ENCODE measurements at places on chromosomes 11 and 22.
A peak's percentile ranks its signal among the peaks of the same experiment; 100 is the strongest.

GRCh38 chr22:44181912-44182587, 1.3 kb downstream of the PARVG start:
- no peak for DNase-seq

DNA sequence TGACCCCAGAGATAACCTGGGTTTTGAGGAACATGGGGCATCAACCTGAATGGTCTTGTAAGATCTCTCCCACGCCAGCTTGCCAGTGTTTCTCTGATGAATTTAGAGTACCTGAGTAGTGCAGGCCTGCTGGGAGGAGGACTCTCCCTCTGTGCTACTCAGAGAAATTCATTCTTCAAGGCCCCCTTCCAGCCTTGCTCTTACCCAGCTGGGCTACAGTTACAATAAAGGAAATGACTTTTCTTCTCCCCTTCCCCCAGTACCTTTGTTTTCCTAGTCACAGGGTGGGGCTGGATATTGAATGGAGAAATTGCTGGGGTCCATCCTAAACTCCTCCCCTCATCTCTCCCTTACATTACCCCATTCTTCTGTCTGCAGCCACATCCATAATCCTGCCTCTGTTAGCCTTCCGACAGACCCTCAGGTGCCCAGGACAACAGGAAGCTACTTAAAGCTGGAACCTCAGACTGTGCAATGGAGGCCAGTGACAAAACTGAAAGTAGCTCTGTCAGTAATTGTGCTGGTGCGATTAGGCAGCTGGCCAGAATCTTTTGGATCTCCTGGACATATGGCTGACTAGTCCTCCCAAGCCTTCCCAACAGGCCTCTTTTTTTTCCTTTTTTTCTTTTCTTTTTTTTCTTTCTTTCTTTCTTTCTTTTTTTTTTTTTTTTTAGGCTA, 17.4 kb downstream of the LIMK2 start:
- DNase-seq = no peak

- DNase-seq = no peak
Measured at GRCh38 chr11:43234881-43235280, 76.9 kb upstream of the API5 start.

- no peak for DNase-seq
Measured at GRCh38 chr11:103851166-103851651, 185.2 kb upstream of the DDI1 start.

DNA sequence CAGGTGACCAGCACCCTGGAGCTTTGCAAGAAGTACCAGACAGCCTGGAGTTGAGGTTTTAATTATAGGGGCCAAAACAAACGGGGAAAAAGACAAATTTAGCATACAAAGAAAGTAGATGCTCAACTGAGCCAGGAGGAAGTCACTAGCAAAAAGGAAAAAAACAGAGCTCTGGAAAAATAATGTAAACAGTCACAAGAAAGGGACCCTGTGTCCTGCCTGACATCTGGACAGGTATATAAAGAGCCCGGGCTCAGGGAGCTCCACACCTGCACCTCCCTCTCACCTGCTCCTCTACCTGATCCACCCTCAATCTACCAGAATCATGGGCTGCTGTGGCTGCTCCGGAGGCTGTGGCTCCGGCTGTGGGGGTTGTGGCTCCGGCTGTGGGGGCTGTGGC, at the start of gene KRTAP5-10:
TSS of gene KRTAP5-10 (plus strand) at position 301 of the 400 bp plus-strand sequence. CDS start at position 326, 25 bp downstream.
- no peak for DNase-seq

GRCh38 chr11:72497731-72498130, 63.4 kb upstream of the CLPB start:
- DNase-seq = no peak

GRCh38 chr11:133809569-133810491, 35.5 kb downstream of the SPATA19 start:
- no peak for DNase-seq

DNA sequence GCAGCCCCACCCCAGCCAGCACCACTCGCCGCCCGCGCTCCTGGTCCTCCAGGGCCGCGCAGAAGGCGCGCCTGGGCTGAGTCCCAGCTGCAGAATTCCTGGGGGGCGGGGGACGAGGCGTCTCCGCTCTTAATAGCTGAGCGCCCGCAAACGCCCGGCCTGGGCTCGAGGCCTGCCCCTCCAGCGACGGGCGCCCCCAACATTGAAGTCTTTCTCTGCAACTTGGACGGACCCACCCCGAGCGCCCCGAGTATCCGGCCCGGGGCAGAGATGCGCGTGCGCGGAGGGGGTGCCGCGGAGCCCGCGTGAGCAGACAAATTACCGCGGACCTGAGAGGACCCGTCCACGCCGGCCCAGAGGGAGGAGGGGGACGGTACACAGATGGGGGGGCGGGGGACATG, 6.7 kb upstream of the SYT7 start:
- DNase-seq = peak; percentile 52

DNA sequence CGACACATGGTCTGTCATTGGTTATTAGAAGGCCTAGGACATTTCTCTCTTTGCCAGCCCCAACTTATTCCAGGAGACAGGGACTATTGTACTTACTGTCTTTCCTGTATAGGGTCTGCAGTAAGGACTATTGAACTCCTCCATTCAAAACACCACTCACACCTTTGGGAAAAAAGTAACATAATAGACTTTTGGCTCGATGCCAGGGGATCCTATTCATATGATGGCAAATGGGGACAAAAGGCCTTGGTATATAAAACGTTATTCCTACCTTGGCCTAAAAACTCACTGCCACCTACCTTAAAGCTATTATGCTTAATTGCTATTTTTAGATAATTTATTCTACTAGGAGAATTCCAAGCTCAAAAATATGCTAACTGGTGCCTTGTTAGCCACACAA, 6.3 kb upstream of the NDUFC2 start:
- no peak for DNase-seq

- DNase-seq = no peak
Measured at GRCh38 chr11:66467756-66468155, 1.1 kb downstream of the PELI3 start.

GRCh38 chr11:472816-473215, 22.7 kb downstream of the PTDSS2 start:
- no peak for DNase-seq

GRCh38 chr22:44423556-44424358, 74.3 kb downstream of the RTL6 start:
- DNase-seq = no peak

DNA sequence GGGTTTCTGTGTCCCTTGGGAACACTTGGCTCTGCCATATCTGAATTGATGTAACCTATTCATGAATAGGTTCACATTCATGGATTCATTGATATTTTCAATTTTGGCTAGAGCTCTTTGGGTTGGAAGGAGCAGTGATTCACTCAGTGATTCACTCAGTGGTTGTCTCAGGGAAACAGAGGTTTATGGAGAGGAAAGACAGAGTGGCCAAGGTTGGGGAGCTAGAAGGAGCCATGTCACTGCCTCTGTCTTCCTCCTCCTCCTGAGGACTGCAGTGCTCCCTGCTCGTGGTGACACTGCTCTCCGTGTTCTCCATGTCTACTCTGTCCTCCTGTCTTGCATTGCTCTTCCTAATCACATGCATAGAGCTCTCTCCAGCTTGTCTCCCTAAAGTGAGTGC, 17.4 kb downstream of the CEP164 start:
- no peak for DNase-seq

DNA sequence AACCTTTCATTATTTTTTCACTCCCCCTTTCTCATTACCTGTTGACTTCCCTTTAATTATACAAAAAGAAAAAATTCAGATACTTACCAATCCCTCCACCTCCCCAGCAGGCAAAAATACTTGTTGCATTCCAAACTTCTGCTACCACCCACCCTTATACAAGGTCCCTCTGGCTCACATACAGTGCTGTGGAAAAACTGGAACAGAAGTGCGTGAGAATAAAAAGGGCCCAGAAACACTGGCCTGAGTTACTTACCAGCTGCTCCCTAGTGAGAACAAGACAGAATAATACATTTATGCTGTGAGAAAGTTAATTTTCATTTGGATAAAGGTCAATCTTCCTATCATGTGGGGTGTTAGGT, 46.9 kb upstream of the RAPSN start:
- DNase-seq = no peak

- no peak for DNase-seq
Measured at GRCh38 chr11:103413266-103413888, 304.2 kb downstream of the DYNC2H1 start.

GRCh38 chr11:23226331-23227077, 366.2 kb upstream of the CCDC179 start:
- DNase-seq = no peak

DNA sequence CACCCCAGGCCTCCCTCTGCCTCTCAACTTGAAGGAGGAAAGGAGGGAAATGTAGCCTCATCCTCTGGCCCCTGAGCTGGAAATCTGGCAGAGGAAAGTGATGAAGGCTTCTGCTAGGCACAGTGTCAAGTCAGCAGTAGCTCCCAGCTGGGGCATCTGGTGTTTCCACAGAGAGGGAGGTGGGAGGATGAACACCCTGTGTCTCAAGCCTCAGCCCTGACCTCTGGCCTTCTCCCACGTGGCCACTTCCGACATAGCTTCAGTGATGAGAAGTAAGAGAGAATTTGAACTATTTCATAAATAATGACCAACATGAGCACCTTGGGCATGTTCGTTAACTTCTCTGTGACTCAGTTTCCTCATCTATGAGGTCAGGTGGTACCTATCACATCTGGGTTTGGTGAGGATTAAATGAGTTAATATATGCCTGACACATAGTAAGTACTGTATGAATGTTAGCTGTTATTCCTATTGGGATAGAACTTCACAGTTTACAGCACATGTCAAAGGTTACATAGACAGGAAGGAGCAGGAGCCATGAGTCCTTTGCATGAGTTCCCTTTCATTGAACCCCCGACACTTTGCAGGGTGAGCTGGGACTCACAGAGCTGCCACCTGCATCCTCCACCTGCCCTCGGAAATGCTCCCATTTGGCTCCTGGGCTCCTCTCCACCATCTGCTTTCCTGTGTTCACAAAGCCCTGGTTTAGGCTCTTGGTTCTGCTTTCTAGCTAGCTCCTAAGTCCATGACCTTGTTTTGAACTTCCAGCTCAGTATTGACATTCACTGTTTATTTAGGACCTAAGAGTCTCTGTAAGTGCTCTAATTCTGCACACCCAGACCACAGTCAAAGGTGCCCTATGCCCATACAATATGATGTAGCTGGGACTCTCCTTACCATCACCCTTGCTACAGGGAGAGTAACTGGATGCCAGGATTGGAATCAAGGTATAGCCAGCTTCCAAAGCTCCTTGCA, 61.7 kb downstream of the CSNK2A3 start:
- DNase-seq = no peak

- DNase-seq = no peak
Measured at GRCh38 chr11:3345736-3346135, 33.2 kb downstream of the ZNF195 start.

- no peak for DNase-seq
Measured at GRCh38 chr22:42807185-42807584, 49.9 kb downstream of the ARFGAP3 start.

DNA sequence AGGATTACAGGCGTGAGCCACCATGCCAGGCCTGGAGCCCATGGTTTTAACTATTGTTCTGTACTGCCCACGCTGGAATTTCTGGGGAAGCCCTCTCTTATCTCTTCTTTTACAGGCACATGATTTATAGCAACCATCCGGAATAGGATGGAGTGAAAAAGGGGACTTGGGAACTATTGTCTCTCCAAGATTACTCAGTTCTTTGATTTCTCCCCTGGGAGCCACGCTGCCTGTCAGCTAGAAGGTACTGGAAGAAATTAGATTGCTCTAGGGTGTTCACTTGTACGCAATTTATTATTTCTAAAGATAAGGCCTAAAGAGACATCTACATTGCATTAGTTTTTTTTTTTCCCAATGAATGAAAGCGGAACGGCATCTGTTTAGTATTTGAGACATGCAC, 65.6 kb upstream of the PTPRJ start:
- no peak for DNase-seq

GRCh38 chr22:42939941-42940653, 74.9 kb downstream of the PACSIN2 start:
- DNase-seq = no peak

GRCh38 chr11:64659417-64660144, 63.4 kb downstream of the NRXN2 start:
- DNase-seq = no peak

DNA sequence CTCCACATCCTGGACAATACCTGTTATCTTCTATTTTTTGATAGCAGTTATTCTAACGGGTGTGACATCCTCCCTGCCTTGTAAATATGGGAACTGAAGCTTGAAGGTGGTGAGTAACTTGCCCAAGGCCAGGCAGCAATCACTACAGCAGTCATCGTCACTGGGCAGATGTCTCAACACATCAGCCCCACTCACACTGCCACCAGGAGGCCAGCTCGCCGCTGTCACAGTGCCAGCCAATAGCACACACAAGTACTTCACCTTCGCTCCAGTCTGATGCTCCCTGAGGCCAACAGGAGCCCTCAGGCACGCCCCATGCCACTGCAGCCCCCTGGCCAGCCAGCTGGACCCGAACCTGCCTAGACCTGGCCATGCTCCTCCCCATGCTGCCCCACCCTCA, 4.9 kb upstream of the TTLL1 start:
- DNase-seq = no peak

DNA sequence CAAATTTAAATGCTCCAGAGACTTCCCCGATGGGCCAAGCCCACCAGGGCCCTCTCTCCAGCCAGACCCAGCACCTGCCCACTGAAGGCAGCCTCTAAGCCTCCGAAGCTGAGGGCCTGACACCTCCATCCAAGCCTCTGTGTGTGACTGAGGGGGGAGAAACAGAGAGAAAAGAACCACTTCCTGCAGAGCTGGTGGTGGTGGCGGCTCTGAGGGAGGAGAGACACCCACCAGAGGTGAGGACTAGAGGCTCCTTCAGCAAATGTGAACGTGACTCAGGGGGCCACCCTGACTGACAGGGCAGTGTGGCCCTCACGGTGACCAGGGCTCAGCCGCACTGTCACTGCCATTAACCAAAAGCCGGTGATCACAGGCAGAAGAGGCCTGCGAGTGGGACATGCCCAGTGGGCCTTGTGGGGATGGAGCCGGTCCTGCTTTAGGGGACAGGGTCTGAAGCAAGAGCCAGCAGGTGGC, 31.0 kb upstream of the CD5 start:
- DNase-seq = peak; percentile 71

All from activated gamma-delta T cell treated with Interleukin-2 at 50 U/mL for 16 hours (primary cell).